ENCODE measurements at places on chromosomes 16 and 17.

- DNase-seq: no peak
Measured at GRCh38 chr17:37494971-37495370, 5.3 kb downstream of the DUSP14 start.

GRCh38 chr17:63001689-63002394 is 35.8 kb downstream of the TANC2 start:
- DNase-seq: no peak

- DNase-seq: no peak
Measured at GRCh38 chr17:66533572-66533971, 231.2 kb downstream of the PRKCA start.

- DNase-seq: no peak
Measured at GRCh38 chr16:69561901-69562300, 3.9 kb upstream of the NFAT5 start.

DNA sequence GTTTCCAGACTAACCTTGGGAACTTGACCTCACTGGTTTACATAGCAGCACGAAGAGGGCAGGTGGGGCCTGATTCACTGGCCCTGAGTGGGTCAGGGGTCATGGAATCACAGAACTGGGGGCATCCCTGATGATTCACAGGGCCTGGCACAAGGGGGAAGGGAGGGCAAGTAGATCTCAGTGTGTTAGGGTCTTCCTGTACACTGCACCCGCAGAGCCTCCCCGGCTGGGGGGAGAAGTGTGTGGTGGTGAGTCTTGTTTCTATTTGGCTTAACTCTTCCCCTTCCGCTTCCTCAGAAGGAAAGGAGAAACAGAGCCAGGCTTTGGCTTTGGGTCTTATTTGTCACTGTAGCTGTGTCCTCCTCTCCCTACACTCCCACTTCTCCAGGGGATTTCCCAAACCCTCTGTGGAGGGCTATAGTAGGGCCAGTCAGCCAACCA is 3.7 kb downstream of the STARD3 start:
- no peak for DNase-seq

GRCh38 chr17:32497431-32498205 is 10.8 kb downstream of the CDK5R1 start:
- DNase-seq: no peak

GRCh38 chr17:81480140-81481072 is 32.2 kb downstream of the ACTG1 start:
- DNase-seq: peak; percentile 70

DNA sequence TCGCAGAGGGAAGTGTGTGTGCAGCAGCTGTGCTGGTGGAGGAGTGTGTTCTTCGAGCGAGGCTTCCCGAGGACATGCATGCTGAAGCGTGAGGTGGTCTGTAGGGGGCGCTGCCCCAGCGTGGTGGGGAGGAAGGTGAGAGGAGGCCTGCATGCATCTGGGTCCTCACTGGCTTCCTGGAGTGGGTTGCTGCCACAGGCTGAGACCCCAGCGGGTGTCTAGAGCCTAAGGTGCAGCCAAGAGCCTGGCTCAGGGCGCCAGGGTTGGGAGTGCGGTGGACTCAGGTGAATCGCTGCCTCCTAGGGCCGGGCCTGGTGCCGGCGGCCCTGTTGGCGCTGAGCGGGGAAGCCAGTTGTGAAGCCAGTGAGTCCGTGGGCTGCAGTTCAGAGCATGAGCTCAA is 7.5 kb upstream of the HSD3B7 start:
- no peak for DNase-seq

DNA sequence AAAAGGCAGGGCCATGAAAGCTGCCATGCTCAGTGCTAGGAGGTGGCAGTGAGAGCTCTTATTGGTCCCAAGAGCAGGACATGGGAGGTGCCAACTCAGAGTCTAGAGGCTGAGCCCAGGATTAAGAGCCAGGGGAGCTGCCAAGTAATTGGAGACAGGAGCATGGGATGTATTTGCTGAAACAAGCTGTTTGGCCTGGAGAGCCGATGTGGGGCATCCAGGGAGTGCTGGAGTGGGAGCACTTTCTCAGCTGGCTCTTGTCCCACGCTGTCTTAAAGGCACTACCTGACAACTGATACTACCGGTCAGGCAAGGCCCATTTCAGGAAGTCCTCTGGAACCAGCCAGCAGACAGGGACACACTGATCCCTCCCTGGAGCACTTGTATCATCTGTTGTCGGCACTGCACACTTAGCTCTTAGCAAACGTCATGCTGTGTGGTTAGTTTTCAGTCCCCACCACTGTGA is 19.3 kb downstream of the ANKFN1 start:
- peak; percentile 24 for DNase-seq

DNA sequence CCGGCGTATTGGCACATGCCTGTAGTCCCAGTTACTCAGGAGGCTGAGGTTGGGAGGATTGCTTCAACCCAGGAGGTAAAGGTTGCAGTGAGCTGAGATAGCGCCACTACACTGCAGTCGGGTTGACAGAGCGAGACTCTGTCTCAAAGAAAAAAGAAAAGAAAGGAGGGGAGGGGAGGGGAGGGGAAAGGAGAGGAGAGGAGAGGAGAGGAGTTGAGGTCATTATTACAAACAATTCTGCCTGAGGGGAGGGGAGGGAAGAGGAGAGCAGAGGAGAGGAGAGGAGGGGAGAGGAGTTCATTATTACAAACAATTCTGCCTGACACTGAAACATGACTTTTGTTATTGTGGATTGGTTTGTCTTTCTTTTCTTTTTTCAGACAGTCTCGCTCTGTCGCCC is 19.8 kb upstream of the ABCA5 start:
- no peak for DNase-seq

- no peak for DNase-seq
Measured at GRCh38 chr16:75760018-75760519, 33.8 kb upstream of the CPHXL start.

DNA sequence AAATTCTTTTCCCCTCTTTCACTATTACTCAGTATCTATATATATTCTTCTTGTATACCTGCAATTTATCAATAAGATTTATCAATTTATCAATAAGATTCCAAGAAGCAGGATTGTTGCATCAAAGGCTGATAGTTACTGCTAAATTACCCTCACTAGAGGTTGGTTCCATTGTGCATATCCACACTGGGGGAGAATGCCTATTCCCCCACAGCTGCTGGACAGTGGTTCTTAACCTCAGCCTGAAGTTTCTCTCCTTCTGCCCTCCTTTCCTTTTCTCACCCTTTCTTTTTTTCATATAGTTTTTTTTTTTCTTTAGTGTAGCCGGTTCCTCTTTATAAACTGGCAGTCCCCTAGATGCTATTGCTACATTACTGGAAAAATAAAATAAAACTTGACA is 6.3 kb downstream of the C17orf78 start:
- DNase-seq: no peak

- no peak for DNase-seq
Measured at GRCh38 chr16:50568187-50568815, 20.1 kb downstream of the NKD1 start.

- no peak for DNase-seq
Measured at GRCh38 chr17:14359163-14360020, 58.5 kb downstream of the HS3ST3B1 start.

GRCh38 chr17:79176792-79177601 is 102.4 kb downstream of the ENGASE start:
- no peak for DNase-seq

DNA sequence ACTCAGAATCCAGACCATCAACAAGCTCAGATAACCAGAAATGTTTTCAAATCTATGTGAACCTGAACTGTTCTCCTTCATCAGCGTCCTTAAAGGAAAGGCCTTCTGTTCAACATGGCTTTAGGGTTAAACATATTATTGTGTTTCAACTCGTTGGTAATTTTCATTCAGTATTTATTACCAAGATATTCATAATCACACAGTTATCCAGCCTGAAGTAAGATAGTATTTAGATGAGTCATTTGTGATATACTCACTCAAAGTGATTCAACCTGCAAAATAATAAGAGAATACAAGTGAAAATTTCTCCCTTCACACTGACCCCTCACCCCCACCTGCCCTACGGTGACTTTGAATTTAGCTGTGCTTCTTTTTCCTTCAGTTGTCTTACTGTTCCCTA is 3.0 kb downstream of the CYLD start:
- DNase-seq: no peak

- DNase-seq: peak; percentile 19
Measured at GRCh38 chr16:69340095-69340644, 598 bp downstream of the NIP7 start.

DNA sequence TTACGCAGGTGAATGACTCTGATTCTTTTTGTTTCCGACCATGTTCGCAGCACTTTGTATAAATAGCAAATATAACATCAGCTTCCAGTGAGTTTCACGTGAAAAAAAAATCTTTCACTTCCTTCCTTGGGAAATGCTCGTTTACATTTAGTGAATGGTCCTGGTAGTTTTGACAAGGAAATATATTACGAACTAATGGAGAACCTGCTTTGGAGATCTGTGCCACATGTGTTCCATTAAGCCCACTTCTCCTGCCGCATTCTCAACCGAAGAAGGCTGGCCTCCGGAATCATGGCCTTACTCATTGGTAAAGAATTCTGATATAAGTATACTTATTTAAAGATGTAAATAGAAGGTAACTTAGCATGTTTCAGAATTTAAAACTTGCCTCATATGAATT is 3.6 kb downstream of the CRAMP1 start:
- no peak for DNase-seq

DNA sequence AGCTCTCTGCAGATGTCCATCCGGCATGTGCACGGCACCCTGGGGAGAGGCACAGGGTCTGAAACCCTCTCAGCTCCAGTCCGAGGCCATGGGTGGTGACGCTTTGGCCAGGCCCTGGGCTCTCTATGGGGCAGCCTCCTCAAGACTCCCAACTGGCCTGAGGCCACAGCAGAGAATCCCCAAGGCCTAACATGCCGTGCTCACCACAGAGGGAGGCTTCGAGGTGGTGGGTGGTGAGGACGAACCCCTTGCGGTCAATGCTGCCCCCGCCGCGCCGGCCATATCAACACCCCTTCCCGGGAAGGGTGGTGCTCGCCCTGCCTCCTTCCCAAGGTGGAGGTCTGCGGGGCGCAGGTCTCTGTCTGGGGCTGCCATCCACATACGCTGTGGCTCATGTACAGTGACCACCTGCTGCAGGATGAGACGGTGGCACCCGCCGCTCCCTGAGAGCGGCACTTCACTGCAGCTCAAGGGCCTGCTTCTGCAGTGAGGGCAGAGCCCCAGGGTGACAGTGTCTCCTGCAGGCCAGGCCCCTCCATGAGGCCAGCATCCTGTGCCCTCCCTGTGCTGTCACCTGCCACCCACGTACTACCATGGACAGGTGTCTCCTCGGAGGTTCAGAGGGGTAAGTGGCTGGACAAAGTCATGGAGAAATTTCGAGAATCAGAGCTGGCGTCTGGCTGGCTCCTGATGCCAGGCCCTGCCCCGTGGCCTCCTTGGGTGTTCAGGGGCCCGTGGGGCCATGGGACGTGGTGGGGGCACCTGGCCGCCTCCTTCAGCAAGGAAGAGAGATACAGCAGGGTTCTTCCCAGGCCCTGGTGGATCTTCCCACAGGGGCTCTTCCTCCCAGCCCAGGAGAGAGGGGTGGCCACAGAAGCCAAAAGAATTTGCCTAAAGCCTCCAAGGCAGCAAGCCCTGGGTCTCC is 54.6 kb upstream of the ACSF3 start:
- DNase-seq: no peak

- no peak for DNase-seq
Measured at GRCh38 chr17:36980280-36980761, 31.6 kb downstream of the AATF start.

- DNase-seq: peak; percentile 94
Measured at GRCh38 chr17:59845595-59846393, 46.9 kb downstream of the TUBD1 start.

GRCh38 chr17:80885947-80886582 is 105.6 kb upstream of the CHMP6 start:
- no peak for DNase-seq

DNA sequence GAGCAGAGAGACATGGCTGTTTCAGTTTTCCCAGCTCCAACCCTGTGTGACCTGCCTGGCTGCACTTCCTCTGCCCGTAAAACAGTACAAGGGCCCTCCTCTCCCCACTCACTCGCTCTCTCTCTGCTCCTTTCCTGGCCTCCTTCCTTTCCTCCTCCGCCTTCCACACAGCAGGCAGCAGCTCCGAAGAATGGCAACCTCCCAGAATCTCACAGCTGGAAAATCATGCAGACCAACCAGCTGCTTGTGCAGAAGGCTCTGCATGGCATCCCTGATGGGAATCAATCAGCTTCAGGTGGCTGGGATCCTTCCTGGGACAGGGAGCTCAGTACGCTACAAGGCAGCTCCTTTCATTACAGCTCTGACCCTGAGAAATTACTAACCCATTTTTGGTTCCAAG is 27.4 kb downstream of the TMEM132E start:
- DNase-seq: no peak

GRCh38 chr17:79046916-79047280 is 22.9 kb downstream of the C1QTNF1 start:
- DNase-seq: peak; percentile 74

DNA sequence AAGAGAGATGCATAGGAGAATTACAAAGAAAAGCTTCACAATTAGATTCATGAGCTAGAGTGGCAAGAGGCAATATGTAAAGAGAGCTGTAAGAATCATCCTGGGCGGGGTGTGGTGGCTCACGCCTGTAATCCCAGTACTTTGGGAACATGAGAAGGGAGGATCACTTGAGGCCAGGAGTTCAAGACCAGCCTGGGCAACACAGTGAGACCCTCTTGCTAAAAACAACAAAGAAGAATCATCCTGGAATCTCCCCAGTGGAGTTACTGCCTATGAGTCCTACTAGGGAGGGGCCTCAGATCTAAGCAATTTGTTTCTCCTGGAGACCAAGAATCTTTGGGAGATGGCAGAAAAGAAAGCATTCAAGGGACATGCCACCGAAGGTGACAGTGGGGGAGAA is 119.1 kb downstream of the HIC1 start:
- DNase-seq: no peak

GRCh38 chr16:85879975-85880831 is 18.8 kb upstream of the IRF8 start:
- DNase-seq: no peak

DNA sequence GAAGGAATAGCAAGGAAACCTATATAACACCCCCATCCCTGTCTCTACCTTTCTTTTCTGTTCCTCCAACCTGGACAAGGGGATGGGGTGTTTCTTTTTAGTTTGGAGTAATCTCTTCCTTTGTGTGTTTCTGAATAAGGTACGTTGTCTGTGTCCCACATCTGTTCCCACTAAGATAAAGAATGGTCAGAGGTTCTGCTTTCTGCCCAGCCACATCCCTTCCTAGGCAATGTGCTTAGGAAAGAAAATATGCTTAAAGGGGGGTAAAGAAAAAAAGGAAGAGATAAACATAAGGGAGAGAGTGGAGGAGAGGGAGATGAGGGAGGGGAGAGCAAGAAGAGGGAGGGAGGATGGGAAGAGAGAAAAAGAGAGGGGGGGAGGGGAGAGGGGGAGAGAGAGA is 35.1 kb downstream of the SLC6A2 start:
- DNase-seq: no peak

DNA sequence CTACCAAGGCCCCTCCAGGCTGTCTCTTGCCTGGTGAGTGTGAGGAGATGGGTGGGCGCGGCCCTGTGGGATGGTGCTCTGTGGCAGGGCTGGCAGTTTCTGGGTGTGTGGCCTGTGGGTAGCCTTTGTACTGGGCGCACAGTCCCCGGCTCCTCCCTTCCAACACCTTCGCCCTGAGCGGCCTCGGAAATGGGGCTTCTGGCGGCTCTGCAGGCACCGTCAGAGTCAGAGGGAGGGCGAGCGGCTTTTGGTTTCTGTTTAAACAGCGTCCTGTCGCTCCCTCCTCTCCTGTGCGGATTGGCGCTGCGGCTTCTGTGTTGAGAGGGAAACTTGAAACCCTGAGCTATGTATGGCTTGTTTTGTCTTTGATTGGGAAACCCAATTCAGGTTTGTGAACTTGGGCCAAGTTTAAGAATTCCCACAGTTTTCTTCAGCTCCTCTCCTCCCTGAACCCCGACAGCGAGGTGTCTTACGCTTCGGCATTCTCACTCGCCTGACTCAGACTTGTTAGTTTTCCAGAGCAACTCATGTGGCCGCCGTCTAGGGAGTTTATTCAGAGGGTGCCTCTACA is 8.3 kb upstream of the ZNF750 start:
- peak; percentile 9 for DNase-seq
